ENCODE measurements at places on chromosomes 3 and 15.
A peak's percentile ranks its signal among the peaks of the same experiment; 100 is the strongest.

DNA sequence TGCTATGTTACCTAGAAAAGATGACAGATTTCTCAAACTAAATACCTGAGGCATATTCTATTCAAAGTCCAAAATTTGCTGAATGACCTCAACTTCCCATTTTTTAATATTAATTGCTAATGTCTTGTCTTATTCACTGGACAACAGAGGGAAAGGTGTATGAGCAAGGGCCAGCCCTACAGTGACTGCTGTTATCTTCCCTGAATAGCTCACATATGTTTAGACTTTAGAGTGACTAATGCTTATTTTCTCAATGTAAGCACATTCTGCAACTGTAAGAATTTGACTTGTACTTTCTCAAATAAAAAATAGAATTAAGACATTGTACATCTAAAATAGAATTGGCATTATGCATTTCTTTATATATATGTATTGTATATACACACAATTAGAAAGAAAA, 26.5 kb upstream of the AADACL2 start:
- H3K4me3 ChIP-seq = no peak overlapping the region
- no peaks in the 10 kb centered on the region for H3K4me1 ChIP-seq
- DNase-seq = no peak
- H3K27ac ChIP-seq = no peak overlapping the region

DNA sequence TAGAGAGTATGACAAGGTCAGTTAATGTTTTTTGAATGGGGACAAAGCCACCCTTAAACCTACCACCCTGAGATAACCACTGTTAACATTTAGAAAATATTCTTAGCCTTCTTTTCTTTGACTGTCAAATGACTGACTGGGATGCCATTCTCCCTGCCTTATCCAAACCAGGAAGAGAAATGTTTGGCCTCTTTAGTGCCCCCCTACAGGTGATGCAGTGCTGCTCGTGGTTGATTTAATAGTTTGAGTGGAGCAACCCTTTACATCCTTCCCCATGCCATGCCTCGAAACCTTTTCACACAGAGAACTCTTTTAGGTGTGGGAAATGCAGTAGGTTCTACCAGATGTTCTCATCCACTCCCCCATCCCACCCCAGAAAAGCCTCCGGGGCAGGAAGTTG, 38.7 kb upstream of the UMPS start:
- H3K4me1 ChIP-seq = no peaks in the 10 kb centered on the region
- no peaks in the 10 kb centered on the region for H3K36me3 ChIP-seq
- no peak overlapping the region for H3K4me3 ChIP-seq
- no peaks in the 10 kb centered on the region for H3K27me3 ChIP-seq
- H3K27ac ChIP-seq = no peak overlapping the region

DNA sequence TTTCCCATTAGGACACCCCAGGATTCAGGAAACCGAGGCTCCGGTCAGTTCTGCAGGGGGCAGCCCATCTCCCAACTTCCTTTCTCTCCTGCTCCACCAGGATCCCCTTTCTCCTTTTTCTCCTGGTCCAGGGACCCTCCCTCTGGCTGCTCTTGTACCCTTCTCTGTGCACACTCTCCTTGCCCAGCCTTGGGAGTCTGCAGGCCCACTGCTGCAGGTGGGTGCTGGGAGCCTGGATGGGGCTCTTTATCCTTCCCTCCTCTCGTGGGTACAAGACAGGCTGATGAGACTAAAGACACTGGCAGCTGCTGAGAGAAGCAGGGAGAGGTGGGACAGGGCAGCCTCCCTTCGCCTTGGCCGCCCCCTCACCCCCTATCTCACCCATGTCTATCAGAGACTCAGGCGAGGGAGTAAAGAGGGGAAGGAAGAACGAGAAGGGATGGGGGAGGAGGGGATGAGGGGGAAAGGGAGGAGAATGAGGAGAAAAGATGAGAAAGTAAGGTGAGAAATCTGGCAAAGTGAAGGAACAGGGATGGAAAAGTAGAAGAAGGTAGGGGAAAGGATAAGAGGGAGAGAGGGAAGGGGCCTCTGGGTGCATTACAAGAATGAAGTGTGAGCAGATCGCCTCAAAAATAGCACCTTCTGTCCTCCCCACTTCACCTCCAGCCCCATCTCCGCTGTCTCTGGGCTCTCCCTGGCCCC, 45.2 kb downstream of the ITGA11 start:
- H3K36me3 ChIP-seq = no peaks in the 10 kb centered on the region
- no peaks in the 10 kb centered on the region for H3K4me1 ChIP-seq
- no peak overlapping the region for H3K4me3 ChIP-seq
- DNase-seq = no peak
- H3K27me3 ChIP-seq = peaks cover 14% of the 10 kb centered on the region
- H3K27ac ChIP-seq = no peak overlapping the region

- no peak overlapping the region for H3K27ac ChIP-seq
- H3K36me3 ChIP-seq = no peaks in the 10 kb centered on the region
- no peak for DNase-seq
- no peak overlapping the region for H3K4me3 ChIP-seq
- H3K4me1 ChIP-seq = no peaks in the 10 kb centered on the region
These were observed 128.1 kb downstream of the IL1RAP start for GRCh38 chr3:190642016-190642415.

GRCh38 chr3:4629095-4630007, 136.2 kb downstream of the ITPR1 start:
- no peak overlapping the region for H3K27ac ChIP-seq
- no peaks in the 10 kb centered on the region for H3K4me1 ChIP-seq
- no peak overlapping the region for H3K4me3 ChIP-seq
- H3K27me3 ChIP-seq = no peaks in the 10 kb centered on the region
- H3K36me3 ChIP-seq = no peaks in the 10 kb centered on the region

DNA sequence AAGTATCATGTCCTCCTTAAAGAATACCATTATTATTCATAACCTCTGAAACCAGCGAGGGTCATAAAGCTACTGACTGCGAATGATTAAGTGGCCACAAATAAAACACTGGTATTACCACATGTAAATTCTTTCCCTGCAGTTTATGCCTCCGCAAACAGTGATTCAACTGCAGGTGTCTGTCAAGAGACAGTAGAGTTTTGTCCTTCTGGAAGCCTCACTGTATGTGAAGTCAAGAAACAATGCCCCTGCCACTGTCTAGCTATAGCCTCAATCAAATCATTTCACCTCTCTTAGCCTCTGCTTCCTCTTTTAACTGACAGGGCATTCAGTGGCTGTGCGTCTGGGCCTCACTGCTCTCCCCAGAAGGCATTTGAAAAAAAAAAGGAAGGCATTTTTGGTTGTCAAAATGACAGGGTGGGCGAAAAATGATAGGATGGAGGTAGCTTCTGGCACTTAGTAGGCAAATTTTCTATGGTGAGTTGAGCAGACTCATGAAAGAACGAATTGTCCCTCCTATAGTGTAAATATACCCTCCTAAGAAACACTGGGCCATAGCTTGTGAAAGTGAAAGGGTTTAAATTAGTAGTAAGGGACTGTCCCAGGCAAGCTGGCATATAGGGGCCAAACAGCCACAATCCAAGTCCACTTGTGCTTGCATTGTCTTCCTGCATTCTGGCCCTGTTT, 66.7 kb downstream of the FILIP1L start:
- no peaks in the 10 kb centered on the region for H3K36me3 ChIP-seq
- no peak overlapping the region for H3K4me3 ChIP-seq
- no peaks in the 10 kb centered on the region for H3K4me1 ChIP-seq
- H3K27ac ChIP-seq = no peak overlapping the region
- no peak for DNase-seq

DNA sequence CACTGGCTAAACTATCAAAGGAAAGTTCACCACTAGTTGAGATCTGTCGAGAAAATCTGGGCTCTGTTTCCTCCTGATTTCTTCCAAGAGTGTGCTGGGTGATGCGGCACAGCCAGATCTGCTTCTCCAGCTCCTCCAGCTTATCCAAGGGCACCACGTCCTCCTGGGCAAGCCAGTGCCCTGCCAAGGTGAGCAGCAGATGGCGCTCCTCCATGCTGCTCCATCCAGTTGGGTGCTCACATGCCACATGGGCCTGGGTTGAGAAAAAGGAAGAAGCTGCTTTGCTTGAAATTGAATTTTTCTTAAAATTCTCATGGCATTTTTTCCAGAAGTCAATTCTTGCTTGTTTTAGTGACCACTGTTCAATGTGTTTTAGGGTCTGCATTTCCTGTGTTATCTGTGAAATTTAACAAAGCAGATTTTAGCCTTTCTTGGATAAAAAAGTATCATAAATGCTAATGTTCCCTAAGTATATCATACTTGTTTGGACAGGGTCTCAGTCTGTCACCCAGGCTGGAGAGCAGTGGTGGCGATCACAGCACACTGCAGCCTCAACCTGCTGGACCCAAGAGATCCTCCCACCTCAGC, 47.3 kb downstream of the EIF3J start:
- H3K36me3 ChIP-seq = peaks cover 23% of the 10 kb centered on the region
- H3K4me3 ChIP-seq = no peak overlapping the region
- H3K27ac ChIP-seq = no peak overlapping the region
- DNase-seq = peak; percentile 43
- peaks cover under 1% of the 10 kb centered on the region for H3K4me1 ChIP-seq

GRCh38 chr3:45026038-45026437, at the start of gene CLEC3B:
CLEC3B (plus strand) TSS chr3:45026303; CDS start chr3:45026363, 60 bp downstream.
- no peaks in the 10 kb centered on the region for H3K36me3 ChIP-seq
- H3K4me3 ChIP-seq = no peak within 1 kb of the TSS
- H3K27ac ChIP-seq = no peak within 1 kb of the TSS
- H3K4me1 ChIP-seq = peaks cover 6% of the 10 kb centered on the region

- H3K27ac ChIP-seq = no peak overlapping the region
- H3K4me3 ChIP-seq = no peak overlapping the region
- no peaks in the 10 kb centered on the region for H3K27me3 ChIP-seq
- H3K36me3 ChIP-seq = no peaks in the 10 kb centered on the region
- no peaks in the 10 kb centered on the region for H3K4me1 ChIP-seq
These were observed 445.3 kb downstream of the C3orf38 start for GRCh38 chr3:88595026-88595425.

- H3K4me1 ChIP-seq = peaks cover 49% of the 10 kb centered on the region
- no peak for DNase-seq
- peaks cover 22% of the 10 kb centered on the region for H3K36me3 ChIP-seq
- peak overlapping the region; percentile 89 for H3K27ac ChIP-seq
- peak overlapping the region; percentile 59 for H3K4me3 ChIP-seq
These were observed 104.0 kb downstream of the KLHL25 start for GRCh38 chr15:85690561-85691231.

DNA sequence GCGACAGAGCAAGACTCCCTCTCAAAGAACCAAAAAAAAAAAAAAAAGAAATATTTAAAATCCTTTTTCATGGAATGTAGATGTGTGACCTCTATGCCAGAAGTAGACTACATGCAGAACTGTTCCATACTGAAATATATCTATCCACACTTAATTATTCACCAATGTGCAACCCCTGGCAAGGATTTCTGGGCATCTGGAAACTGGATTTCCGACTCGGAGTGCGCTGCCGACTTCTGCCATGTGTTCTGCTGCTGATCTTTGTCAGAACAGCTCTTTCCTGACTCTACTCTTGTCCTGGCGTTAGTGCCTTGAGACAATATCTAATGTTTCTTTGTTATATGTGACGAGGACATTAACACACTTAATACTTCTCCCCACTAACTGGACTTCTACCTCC, 11.7 kb downstream of the LIPH start:
- H3K4me1 ChIP-seq = no peaks in the 10 kb centered on the region

GRCh38 chr15:100810831-100811230, 68.8 kb upstream of the ALDH1A3 start:
- H3K27me3 ChIP-seq = no peaks in the 10 kb centered on the region
- H3K27ac ChIP-seq = no peak overlapping the region
- no peaks in the 10 kb centered on the region for H3K4me1 ChIP-seq
- H3K4me3 ChIP-seq = no peak overlapping the region

GRCh38 chr3:172461530-172462138, 13.4 kb upstream of the GHSR start:
- no peak for DNase-seq
- no peaks in the 10 kb centered on the region for H3K27me3 ChIP-seq
- no peaks in the 10 kb centered on the region for H3K36me3 ChIP-seq
- no peaks in the 10 kb centered on the region for H3K4me1 ChIP-seq
- no peak overlapping the region for H3K27ac ChIP-seq
- no peak overlapping the region for H3K4me3 ChIP-seq

- no peak overlapping the region for H3K27ac ChIP-seq
- no peaks in the 10 kb centered on the region for H3K4me1 ChIP-seq
- DNase-seq = no peak
These were observed 455.3 kb upstream of the PDZRN3 start for GRCh38 chr3:74080056-74080461.

- H3K4me1 ChIP-seq = no peaks in the 10 kb centered on the region
- no peak overlapping the region for H3K27ac ChIP-seq
These were observed 186.1 kb downstream of the FMN1 start for GRCh38 chr15:33008284-33008995.

DNA sequence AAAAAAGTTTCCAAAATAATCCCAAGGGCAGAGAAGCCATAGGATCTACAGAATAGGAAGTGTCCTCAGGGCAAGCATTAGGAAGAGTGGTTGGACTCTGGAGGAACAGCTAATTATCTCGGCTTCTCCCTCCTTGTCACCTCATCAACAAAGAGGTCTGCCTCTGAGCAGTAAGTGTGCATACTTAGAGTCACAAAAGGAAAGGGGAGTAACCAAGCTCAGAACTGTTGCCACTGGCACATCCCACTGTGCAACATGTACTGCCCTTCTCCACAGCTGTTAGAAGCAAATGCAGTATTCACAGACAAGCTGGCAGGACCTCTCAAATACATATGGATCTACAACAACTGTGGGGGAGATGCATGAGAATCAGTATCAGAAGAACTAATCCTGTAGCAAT, 31.5 kb downstream of the NGLY1 start:
- no peaks in the 10 kb centered on the region for H3K27me3 ChIP-seq
- no peak for DNase-seq
- H3K4me3 ChIP-seq = no peak overlapping the region
- peaks cover 35% of the 10 kb centered on the region for H3K36me3 ChIP-seq
- no peak overlapping the region for H3K27ac ChIP-seq

DNA sequence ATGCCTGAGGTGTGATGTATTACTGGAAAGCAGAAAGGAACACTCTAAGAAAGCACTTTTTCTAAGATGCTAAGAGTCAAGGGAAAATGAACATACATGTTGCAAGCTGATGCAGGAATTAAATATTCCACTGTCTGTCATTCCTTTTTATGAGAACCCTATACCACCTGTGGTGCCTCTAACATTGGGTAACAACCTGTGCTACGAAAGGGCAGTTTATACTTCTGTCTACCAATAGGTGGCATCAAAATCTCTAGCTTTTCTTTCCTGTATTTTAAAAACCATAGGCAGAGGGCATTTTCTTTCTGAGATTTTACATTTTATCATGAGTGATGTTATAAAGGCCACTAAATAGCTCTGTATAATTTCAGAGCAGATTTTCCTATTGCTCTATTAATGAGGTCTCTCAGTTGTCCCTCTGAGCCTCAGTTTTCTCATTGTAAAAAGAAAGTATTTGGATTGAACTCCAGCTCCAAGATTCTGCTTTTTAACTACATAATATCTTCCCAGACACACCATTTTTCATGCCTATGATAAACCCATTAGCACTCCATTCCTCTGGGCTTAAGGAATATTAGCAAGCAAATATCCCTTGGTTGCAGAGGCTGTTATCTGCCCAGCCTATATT, 3.5 kb upstream of the CPNE4 start:
- DNase-seq = no peak
- no peak overlapping the region for H3K27ac ChIP-seq
- H3K27me3 ChIP-seq = peaks cover 19% of the 10 kb centered on the region
- no peaks in the 10 kb centered on the region for H3K36me3 ChIP-seq
